ENCODE measurements at places on chromosomes 3 and 15. TPM values are rescaled to one million over a fixed set of nuclear protein-coding genes. Genes with fewer than 3 reads are reported as not detected.

GRCh38 chr3:39592311-39593050 is 125.0 kb downstream of the MOBP start:
- H3K4me1 ChIP-seq: no peaks in the 10 kb centered on the region
- DNase-seq: no peak
- no peak overlapping the region for H3K27ac ChIP-seq

The LMAN1L gene
- not detected for total RNA-seq

The EPHB1 gene
- total RNA-seq: not detected

The LRRIQ4 gene
- total RNA-seq: not detected

GRCh38 chr15:91075739-91076138 is 24.3 kb upstream of the SV2B start:
- H3K4me3 ChIP-seq: no peak overlapping the region
- H3K4me1 ChIP-seq: no peaks in the 10 kb centered on the region
- no peaks in the 10 kb centered on the region for H3K36me3 ChIP-seq
- H3K27ac ChIP-seq: no peak overlapping the region
